ENCODE measurements at places on chromosomes 13 and 19.

DNA sequence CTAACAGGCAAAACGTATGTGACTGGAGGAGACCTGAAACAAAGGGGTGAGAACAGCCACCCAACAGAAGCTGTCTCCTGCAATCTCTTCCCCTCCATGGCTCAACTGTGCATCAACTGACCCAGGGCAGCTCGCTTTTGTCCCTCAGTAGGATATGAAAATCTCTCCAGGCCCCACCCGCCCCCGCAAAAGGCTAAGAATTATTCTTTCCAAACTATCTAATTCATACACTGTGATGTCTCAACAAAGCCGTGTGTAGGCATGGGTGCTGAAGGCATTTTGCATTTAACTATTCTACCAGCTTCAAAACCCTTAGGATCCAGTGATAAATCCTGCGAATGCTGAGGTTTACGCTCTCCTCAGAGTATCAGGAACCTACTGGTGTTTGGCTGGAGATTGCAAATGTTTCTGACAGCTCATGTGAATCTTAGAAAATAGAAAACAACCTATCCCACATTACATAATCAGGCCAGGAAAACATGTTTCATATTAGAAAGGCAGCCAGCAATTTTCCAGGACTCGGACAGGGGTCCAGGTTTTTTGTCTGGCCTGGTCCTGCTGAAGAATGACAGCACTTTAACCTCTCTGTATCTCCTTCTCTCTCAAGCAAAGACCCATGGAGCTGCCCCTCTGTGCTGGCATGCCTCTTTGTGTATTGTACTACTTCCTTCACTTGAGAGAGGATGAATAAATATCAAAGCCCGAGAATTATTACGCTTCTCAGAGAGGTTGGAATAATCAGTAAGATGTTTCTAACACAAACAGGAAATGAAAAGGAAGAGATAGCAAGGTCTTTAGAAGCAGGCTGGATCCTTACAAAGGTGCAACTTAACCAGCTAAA is 17.3 kb downstream of the DHRS12 start:
- DNase-seq, result no peak

- DNase-seq, result no peak
Measured at GRCh38 chr19:7288977-7289376, 5.2 kb downstream of the INSR start.

DNA sequence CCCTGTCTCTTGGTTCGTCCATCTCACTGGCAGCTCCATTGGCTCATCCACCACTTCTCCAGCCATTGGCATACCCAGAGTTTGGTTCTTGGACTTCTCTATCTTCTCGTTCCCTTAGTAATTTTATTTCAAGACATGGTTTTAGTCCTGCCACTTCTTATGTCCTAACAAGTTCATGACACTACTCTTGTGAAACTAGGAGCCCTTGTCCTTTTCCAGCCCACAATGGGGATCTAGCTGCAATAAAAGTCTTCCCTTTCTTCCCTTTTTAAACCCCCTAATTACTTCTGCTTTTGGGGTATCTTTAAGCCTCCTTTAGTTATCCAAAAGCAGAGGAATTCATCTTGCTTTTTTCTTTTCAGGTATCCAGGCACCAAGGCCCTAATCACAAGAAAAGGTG is 2.9 kb upstream of the RCBTB2 start:
- no peak for DNase-seq

GRCh38 chr13:33367926-33368325 is 82.4 kb upstream of the STARD13 start:
- no peak for DNase-seq

DNA sequence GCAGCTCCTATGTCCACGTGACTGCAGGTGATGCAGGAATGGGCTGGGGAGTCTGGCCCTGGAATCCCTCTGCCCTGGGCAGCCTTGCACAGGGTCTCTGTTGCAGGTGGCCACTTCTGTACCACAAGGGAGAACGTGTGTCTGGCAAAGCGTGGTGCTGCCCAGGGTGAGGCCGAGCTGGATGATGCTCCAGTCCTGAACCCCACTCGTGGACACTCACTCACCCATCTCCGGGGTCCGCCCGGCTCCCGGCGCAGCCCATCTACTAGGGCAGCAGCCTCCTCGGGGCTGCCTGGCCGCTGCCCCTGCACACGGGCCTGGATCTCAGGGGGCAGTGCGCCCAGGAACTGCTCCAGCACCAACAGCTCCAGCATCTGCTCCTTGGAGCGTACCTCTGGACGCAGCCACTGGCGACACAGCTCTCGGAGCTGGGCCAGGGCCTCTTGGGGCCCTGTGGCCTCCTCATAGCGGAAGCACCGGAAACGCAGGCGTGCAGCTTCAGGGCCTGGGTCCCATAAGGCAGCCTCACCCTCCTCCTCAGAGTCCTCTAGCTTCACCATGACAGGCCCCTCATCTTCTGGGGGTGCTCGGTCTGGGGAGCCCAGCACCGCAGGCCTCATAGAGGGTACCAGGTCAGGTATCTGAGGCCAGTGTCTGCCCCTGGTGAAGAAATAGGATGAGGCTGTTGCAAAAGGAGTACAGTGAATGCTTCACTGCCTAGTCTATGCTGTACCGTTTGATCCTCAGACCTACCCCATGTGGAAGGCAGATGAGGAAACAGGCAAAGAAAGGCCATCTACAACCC is 2.2 kb downstream of the MZF1 start:
- DNase-seq, result no peak

GRCh38 chr19:10769533-10770491 is 51.9 kb downstream of the DNM2 start:
- DNase-seq, result peak; percentile 61

GRCh38 chr19:6568816-6569215 is 22.1 kb downstream of the CD70 start:
- DNase-seq, result no peak

- DNase-seq, result no peak
Measured at GRCh38 chr13:23794267-23795161, 94.7 kb downstream of the MIPEP start.

DNA sequence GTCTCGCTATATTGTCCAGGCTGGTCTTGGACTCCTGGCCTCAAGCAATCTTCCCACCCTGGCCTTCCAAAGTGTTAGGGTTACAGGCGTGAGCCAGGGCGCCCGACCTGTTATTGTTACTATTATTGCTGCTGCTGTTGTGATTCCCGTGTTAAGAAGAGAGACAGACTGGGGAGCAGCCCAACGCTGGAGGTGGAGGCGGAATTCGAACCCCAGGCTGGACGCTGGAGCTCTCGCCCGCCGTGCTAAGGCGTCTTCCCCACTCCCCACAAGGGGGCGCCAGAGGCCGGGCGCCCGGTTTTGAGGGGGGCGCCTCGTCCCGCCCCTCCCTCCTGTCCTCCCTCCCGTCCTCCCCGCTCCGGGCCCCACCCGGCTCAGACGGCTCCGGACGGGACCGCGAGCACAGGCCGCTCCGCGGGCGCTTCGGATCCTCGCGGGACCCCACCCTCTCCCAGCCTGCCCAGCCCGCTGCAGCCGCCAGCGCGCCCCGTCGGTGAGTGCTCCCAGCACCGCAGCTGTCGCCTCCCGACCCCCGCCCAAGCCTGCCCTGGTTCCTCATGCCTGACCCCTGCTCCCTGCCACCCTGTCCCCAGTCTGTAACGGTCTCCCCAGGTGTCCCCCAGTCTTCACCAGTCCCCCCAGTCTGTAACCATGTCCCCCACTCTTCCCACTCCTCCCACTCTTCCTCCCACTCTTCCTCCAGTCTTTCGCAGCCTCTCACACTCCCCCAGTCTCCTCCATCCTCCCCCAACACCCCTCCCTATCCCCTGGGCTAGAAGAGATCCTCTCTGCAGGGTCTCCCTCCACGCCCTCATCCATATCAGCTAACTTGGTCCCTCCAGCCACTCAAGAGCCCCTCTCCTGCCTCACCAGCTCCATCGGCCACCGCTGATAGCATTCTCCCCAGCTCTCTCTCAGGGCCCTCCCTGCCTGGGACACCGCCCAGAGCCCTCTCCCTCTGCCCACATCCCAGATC is at the start of gene EHD2:
TSS of gene EHD2 (plus strand) at position 377 of the 976 bp plus-strand sequence. CDS start 3,191 bp downstream, outside the sequence.
- no peak for DNase-seq

GRCh38 chr13:36713887-36714286 is 40.1 kb downstream of the SERTM1 start:
- no peak for DNase-seq

GRCh38 chr13:73616861-73617260 is 517.3 kb downstream of the KLF12 start:
- no peak for DNase-seq

DNA sequence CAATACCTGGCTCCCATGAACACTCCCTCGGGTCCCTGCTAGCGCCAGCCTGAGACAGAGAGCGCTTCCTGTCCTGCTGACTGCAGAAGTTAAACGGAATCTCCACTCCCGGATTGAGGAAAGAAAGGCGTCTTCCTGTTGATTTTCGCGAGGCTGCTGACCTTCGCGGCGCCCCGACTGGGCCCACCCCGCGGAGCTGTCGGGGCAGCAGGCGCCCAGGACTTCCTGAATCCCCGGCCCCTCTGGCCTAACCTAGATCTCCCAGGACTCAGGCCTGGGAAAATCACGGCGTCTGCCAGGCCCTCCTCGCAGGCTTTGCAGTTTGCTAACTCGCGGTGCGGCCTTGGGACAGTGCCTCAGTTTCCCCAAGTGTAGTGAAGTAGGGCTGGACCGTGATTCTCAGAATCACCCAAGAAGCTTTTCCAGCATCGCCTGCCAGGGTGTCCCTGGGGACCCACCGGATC is 108.8 kb downstream of the KCTD15 start:
- no peak for DNase-seq

GRCh38 chr19:13935765-13936510 is 2.3 kb downstream of the PODNL1 start:
- no peak for DNase-seq

DNA sequence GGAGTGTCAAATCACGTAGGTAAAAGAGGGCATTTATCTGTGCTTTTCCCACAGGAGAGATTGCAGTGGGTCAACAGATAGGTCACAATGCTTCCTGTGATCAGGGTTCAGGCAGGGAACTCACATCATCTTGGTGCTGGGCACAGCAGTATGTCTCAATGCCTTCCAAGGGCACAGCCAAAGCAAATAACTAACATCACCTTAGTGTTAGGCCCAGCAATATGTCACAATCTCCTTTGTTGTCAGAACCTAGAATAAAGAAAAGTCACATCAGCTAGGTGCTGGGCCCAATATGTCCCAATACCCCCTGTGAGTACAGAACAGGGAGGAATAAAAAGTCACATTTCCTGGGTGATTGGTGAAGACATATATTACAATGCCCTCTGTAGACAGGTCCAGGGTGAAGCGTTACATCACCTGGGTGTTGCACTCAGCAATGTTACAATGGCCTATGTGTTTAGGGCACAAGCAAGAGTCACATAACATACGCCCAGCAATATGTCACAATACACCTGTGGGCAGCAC is 11.4 kb upstream of the ZNF724 start:
- no peak for DNase-seq

DNA sequence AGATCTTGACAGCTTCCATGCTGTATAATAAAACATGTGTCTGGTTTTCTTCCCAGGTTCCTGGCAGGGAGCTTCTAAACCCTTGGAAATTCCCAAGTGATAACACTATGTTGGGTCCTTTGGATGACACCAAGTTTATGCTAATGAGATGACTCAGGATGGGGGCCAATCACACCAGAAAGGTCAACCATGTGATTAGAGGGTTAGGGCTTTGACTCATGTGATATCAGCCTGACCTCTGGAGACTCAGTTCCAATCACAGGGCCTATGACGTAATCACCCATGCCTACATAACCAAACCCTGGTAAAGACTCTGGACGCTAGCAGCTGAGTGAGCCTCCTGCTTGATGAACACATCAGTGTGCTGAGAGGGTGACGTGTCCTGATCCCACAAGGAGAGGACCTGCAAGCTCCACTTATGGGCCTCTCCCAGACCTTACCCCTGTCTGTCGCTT is 203.6 kb downstream of the DCLK1 start:
- DNase-seq, result no peak

DNA sequence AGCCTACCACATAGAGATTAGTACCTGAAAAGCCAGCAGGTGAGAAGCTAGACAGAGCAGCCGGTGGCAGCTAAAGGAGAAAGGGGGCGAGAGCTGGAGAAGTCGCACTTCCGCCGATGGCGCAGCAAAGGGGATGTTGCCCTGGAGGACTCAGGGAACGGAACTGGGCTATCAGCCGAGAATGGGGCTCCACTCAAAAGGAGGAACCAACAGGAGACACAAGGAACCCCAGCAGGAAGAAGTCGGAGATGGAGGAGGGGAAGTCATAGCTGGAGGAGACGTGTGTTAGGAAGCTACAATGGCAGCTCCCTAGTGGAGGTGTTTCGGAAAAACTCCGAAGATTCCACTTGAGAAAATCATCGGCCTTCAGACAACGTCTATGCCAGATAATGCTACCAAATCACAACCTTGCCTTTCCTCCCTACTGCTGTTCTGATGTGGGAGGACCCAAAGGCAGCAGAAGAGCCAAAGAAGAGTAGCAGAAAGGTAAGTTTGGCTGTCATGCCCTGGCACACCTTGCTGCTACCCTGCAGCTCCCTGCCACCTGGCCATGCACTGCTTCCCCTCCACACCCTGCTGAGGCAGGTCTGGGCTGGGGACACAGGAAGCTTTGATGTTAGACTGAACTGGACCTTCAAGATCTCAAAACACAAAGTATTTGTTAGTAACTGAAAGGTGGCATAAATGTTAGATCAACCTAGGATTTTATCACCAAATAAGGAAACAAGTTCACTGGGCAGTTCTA is 127.9 kb downstream of the DLEU7 start:
- DNase-seq, result no peak

- no peak for DNase-seq
Measured at GRCh38 chr13:44734201-44734707, 158.1 kb upstream of the TSC22D1 start.

DNA sequence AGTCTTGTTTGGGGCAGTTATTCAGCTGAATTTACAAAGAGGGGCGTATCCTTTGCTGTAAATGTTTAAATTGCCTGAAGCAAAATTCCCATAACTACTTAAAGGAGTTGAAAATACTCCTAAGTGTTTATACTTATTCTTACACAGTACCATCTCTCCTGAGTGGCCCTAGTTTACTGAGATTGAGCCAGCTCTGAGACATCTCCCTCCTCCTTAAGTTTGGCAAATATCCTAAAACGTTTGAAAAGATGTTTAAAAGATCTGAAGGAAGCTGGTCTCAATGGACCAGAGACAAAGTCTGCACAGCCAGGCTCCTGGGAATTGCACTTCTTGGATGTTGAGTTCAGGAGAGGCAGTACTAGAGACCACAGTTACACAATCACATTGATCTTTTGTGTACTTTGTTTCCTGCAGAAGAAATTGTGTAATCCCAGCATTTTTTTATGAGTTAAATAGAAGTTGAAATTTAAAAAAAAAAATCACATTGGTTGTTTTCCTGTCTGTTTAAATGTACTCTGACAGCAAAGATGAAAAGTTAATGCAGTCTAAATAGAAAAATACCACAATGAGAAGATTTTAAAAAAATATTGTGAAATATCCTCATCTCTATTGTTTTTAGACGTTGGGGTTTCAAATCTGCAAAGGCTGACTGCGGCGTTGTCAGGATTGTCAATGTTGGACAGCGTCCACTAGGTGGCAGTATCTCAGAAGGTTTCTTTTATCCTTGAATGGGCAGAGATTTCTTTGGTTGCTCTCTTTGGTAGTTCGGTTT is 20.7 kb downstream of the TNFSF11 start:
- DNase-seq, result peak; percentile 1

DNA sequence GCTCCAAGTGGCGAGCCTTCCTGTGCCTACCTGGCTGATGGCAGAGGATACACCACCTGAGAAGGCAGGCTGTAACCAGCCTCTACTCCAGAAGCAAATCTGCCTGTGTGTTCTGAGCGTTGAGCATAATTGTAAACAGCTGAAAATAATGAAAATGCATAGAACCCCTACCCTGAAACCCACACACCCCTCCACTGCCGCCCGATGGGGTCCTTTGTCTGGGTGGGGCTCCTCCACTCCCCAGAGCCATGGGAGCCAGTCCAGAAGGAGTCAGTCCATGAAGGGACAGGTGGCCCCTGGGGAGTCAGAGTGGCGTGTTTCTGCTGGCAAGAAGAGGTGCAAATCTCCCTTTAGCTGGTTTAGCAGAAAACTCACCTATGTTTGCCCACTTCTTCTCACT is 8.0 kb upstream of the SOX1 start:
- no peak for DNase-seq

All from nucleus accumbens (tissue), 56 donors.